ENCODE measurements at places on chromosomes 11 and 22.

GRCh38 chr11:61293867-61294716, 1.0 kb downstream of the VWCE start:
- peak; percentile 53 for DNase-seq

- no peak for DNase-seq
Measured at GRCh38 chr11:64842851-64843685, 1.4 kb downstream of the CDC42BPG start.

DNA sequence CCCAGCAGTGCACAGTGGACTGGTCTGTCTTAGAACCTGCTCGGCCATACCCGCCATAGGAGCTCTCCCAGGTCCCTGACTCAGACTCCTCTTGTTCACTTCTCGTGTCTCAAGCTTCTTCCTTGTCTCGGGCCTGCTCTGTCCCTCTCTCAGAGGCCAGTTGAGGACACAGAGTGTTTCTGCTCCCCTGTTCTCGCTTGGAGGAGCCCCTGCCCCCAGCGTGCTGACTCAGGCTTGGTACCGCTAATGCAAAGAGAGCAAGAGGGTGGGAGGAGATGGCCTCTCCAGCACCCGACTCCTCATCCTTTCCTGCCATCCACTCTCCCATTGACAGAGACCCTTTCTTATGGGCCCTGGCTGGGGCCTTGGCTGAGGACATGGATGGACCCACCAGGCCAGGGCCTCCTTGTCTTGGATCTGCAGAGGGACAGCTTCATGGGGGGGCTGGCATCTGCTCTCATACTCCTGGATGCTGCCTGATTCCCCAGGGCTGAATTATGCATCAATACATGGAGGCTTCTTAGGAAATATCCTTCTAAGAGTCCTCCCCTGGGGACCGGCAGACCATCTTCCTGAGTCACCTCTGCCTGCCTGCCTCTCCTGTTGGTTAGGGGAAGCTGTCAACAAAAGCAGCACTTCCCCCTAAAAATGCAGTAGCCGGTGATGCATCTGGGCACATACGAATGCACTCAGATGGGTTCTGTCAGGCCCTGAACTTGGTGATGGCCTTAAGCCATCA, 15.9 kb downstream of the TSPAN18 start:
- DNase-seq = no peak

DNA sequence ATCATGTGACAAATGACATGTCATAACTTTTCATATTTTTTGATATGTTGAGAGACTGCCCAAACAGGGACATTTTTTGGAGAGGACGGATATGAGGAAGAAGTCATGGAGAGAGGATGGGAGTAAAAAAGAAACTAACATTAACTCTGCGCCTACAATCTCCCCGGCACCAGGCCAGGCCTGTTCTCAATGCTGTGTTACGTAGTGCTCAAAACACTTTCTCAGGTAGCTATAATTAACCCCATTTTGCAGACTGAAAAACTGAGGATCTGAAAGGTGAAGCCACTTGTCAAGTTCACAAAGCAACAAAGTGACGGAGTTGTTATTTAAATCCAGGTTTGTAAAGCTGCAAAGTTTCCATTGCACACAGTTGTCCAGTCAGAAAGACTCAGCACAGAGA, 17.4 kb upstream of the NOX4 start:
- DNase-seq = no peak

GRCh38 chr11:21385669-21386440, 716.5 kb downstream of the NELL1 start:
- no peak for DNase-seq

DNA sequence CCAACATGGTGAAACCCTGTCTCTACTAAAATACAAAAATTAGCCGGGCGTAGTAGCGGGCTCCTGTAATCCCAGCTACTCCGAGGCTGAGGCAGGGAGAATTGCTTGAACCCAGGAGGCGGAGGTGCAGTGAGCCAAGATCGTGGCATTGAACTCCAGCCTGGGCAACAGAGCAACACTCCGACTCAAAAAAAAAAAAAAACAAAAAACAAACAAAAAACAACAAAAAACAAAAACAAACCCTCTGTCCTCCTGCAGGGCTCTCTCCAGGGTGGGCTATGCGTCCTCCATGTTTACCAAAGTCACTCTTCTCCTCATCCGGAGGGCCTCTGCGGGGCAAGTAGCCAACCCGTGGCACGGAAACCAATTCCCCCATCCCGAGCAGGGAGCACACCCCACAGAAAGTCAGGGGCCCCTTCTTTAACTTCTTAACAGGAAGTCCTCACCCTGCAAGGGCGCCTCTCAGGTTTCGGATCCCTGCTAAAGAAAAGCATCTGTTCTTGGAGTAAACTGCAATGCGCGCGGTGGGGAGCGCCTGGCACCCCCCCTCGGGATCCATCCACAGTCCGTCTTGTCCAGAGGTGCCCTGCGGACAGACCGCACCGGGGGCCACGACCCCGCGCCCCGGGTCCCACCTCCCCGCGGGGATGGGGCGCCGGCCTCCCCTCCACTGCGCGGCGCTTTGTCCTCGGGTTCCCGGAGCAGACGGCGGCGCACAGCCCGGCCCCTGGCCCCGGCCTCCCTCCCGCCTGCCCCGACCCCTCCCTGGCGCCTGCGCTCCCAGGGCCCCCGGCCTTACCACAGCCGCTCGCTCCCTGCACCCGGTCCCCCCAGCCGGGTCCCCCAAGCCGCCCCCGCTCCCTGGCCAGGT, 712 bp downstream of the CERK start:
- DNase-seq = peak; percentile 54

DNA sequence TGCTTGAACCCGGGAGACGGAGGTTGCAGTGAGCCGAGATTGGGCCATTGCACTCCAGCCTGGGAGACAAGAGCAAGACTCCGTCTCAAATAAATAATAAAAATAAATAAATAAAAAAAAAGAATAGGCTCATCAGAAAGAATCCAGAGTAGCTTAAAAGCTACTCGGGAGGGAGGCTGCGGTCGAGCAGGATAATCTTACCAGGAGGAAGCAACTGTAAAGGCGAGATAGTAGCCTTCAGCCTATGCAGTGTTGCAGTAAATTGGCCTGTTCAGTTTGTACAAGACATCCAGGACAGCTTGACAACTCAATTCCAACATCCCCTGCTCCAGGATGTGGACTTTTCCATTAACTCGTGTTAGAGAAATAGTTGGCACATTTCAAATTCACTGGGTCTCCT, 1164.7 kb downstream of the LRRC4C start:
- DNase-seq = peak; percentile 7

- DNase-seq = no peak
Measured at GRCh38 chr22:24514241-24515026, 19.3 kb downstream of the UPB1 start.

DNA sequence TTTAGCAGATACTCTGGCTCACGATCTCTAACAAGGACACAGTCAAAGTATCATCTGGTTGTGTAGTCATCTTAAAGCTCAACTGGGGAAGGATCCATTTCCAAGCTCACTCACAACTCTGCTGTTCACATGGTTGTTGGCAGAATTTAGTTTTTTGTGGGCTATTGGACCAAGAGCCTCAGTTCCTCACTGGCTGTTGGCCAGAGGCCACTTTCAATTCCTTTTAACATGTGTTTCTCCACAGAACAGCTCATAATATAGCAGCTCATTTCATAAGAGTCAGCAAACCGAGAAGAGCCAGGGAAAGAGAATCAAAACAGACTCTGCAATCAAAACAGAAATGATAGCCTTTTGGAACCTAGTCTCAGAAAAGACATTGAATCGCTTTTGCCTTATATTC, 22.6 kb downstream of the IZUMO1R start:
- no peak for DNase-seq

- DNase-seq = no peak
Measured at GRCh38 chr22:20920881-20921203, 3.6 kb downstream of the CRKL start.

- DNase-seq = no peak
Measured at GRCh38 chr11:19176629-19177186, 25.1 kb downstream of the CSRP3 start.

DNA sequence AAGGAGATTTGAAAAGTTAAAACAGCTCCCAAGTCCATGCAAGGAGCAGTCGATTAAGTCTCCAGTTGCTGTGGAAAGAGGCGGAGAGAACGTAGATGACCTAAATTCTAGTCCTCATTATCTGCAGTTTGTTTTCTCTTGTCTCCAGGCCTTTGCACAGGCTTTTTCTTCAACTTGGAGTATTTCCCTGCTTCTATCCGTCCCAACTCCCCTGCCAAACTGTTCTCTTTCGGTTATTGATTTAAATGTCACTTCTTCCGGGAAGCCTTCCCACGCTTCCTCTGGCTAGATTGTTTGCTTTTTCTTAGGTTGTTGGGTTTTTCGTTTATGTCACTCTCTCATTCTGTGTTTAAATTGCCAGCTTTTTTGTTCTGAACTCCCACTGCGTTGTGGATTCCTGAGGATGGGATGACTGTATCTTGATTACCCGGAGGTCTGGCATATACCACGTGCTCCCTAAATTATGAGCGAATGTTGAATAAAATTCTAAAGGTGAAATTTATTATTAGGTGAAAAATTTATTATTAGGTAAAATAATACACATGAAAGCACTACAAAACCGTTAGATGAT, 463 bp downstream of the TMEM126B start:
- DNase-seq = no peak

DNA sequence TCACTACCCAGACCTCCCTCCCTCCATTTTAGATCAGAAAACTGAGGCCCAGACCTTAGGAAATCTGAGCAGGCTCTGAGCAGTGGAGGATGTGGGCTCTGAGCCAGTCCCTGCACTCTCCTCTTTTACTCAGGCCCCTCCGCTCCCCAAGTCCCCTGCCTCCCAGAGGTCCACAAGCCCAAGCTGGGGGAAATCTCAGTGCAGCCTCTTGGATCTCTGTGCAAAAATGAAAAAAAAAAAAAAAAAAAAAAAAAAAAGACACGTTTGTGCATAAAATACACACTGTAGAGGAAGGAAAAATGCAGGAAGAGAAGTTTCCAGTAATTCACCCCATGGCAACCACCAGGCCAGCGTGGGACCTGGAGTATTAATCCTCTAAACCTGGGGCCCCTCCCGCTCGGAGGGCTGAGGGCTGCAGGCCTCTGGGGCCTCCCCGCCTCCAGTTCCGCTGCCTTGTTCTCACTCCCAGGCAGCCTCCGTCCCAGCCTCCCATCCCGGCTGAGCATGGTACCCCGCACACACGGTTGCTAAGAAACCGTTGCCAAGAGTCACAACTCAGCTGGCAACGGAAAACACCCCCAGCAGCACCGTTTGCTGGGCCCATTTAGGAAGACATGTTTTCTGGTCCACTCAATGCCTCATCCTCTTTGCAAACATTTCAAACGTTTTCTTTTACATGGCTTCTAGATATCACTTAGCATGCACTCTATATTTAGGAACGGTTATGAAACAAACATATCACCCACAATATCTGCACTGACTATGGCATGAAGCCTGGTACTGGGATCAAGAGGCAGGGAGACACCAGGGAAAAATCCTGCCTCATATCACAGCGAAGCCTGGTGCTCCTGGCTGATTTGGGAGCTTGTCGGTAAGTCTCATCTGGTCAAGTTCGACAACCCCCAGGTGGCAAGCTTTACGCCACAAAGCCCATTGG, 227.5 kb downstream of the CTTN start:
- no peak for DNase-seq

DNA sequence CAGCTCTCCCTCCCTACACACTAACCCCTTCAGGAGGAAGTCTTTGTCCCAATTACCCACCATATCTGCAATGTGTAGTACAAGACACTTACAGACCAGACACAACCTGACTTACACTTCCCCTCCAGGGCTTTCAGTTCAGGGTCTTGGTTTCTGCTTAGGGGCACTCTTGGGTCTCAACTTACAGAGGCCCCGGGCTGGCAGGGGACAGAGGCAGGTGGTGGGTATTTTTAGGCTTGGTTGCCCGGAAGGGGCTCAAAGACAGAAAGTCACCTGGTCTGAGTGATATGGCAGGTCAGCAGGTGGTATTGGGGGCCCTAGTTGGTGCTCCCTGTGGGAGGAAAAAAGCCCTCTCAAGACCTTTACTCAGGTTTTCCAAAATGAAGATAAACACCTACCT, 3.4 kb upstream of the TMEM184B start:
- no peak for DNase-seq

Measured in OCI-M1 (cell line).